T-helper 1 cell (primary cell): ENCODE measurements at places on chromosomes 6 and 20.

DNA sequence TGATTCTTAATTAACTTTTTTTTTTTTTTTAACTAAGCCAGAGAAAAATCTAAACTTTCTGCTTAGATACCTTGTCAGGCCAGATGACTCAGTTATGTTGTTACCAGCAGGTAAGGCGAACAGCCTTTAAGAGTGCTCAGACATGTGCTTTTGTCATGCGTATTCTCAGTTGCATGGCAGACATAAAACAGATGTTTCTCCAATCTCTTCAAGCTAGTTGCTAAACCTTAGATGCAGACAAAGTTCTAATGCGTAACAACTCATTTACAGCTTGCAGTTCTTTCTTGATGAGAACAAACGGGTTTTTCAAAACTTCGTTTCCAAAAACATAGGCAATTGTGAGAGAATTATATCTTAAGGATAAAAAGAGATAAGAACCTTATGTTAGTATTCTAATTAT is 49.6 kb upstream of the GFRAL start:
- DNase-seq, result no peak

- no peak for DNase-seq
Measured at GRCh38 chr6:30568245-30568644, 3.0 kb upstream of the ABCF1 start.

DNA sequence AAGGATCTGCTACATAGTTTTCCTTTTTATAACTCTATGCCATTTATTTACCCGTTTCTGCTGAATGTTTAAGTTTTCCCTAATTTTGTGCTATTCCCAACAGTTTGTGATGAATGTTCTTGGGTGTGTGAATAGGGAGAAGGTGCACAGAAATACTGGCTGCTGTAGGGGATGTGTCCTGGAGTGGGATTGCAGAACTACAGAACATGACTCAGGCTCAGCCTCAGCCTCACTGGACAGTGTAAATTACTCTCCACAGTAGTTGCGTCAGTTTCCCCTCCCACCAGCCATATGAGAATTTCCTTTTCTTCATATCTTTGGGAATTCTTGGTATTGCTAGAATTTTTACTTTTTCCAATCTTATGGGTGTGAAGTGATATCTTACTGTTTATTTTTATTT is 57.0 kb downstream of the SLX4IP start:
- no peak for DNase-seq

- no peak for DNase-seq
Measured at GRCh38 chr20:58550275-58551059, 35.3 kb upstream of the APCDD1L start.

DNA sequence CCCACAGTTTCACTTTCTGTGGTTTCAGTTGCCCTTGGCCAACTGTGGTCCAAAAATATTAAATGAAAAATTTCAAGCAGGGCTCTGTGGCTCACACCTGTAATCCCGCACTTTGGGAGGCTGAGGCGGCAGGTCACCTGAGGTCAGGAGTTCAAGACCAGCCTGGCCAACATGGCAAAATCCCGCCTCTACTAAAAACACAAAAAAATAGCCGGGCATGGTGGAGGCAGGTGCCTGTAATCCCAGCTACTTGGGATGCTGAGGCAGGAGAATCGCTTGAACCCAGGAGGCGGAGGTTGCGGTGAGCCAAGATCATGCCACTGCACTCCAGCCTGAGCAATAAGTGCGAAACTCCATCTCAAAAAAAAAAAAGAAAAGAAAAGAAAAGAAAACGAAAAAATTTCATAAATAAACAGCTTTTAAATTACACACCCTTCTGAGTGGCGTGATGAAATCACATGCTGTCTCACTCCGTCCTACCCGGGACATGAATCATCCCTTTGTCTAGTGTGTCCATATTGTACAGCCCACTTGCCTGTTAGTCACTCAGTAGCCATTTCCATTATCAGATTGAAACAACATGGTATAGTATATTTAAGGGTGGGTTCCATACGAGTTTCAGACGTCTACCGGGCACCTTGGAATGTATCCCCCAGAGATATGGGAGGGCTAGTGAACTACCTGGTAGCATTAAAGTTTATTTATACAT is 11.7 kb downstream of the PTPRK start:
- DNase-seq, result no peak

DNA sequence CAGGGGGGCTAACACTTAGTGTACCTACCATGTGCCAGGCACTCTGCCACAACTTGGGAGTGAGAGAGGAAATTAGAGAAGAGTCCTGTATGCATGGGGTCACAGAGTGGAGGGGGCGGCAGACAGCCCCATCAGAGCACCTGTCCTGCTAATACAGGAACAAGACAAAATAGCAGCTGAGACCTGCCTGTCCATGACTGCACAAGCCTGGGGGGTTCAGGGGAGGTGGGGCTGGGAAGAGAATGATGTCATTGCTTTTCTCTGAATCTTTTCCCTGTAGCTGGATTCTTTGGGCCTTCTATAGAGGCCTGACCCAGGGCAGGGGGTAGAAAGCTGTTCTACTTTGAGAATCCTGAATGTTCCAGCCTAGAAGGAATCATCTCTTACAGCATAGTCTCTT is 37.4 kb downstream of the FOXP4 start:
- DNase-seq, result no peak

GRCh38 chr20:48689388-48689787 is 138.4 kb downstream of the PREX1 start:
- no peak for DNase-seq

GRCh38 chr20:62741191-62741691 is 32.6 kb downstream of the NTSR1 start:
- no peak for DNase-seq

- no peak for DNase-seq
Measured at GRCh38 chr6:156839591-156840001, 62.4 kb downstream of the ARID1B start.

DNA sequence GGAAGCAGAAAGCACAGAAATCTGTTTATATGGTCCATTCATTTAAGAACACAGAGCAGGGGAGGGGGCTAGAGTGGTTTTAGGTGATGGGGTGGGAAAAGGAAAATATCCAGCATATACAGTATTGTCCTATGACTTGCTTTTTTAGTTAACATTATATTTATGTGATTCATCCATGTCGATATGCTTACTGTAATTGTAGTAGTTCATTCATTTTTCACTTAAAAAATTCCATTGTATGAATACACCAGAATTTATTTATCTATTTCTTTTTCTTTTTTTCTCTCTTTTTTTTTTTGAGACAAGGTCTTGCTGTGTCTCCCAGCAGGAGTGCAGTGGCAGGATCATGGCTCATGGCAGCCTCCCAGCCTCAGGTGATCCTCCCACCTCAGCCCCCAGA is 9.6 kb upstream of the PRIM2 start:
- no peak for DNase-seq

DNA sequence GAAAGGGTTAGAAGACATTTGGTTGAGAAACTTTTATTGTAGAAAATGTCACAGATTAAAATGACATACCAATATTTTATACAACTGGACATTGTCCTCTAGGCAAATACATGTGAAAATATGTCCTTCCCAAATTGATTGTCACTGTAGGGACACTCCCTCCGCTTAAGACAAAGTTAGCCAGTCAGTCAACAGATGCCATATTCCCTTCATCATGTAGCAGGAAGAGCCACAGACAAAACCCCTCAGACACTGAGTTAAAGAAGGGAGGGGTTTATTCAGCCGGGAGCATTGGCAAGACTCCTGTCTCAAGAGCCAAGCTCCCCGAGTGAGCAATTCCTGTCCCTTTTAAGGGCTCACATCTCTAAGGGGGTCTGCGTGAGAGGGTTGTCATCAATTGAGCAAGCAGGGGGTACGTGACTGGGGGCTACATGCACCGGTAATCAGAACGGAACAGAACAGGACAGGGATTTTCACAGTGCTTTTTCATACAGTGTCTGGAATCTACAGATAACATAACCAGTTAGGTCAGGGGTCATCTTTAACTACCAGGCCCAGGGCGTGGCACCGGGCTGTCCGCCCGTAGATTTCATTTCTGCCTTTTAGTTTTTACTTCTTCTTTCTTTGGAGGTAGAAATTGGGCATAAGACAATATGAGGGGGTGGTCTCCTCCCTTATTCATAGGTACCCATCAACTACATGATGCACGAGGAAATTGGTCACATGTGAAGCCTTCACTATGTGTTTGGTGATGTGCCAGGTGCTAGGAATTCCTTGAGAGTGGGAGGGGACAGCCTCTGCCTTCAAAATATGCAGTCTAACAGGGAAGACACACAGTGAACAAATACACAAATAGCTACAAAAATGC is 155.7 kb upstream of the CDYL start:
- DNase-seq, result no peak
